ENCODE measurements at places on chromosomes 6 and 20.
A peak's percentile ranks its signal among the peaks of the same experiment; 100 is the strongest.

DNA sequence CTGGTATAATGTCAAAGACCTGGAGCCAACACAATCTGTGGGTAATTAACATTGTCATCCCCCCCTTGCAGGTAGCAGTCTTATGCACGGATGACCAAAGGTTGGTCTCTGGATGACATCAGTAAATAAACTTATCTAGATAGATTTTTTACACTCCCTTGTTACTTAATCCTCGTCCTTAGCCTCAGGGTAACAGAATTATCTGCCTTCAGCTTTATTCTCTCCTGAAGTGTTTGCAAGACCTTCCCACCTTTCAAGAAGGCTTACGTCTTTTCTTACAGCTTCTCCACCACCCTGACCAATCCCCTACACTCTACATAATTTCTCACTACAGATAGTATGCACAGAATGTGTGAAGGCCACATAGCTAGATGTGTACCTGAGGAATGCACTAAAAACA is 434.8 kb upstream of the HTR1E start:
- DNase-seq = no peak

DNA sequence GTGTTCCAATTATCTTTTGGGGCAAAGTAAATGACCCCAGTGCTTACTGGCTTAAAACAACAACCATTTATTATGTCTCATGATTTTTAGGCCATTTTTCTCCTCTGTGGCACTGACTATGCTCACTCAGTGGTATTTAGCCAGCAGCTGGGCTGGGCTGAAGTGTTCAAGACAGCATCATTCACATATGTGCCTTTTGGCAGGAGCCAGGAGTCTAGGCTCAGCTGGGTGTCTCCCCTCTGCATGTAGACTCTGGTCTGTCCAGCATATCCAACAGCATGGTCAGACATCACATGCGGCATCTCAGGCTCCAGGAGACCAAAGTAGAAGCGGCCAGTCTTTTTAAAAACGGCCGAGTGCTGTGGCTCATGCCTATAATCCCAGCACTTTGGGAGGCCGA is 120.3 kb upstream of the TOP1 start:
- DNase-seq = no peak

DNA sequence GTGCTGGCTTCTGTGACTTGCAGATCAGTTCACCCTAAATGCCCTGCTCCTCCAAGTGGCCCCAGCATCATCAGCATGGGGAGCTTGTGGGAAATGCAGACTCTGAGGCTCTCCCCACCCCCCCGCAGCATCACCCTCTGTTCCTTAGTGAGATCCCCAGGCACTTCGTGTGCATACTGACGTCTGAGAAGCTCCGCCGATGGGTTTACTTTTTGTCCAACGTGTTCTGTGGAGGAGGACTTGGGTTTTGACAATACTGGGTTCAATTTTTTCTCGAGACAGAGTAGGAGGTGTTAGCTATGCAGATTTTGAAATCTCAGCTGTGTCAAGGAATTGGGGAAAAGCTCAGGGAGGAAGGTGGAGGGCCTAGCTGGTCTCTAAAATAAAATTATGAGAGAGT is 38.3 kb upstream of the ZNF831 start:
- no peak for DNase-seq

GRCh38 chr6:130293800-130294199 is 71.0 kb upstream of the SAMD3 start:
- DNase-seq = peak; percentile 44

GRCh38 chr20:60465993-60466686 is 507.9 kb downstream of the CDH26 start:
- DNase-seq = no peak

DNA sequence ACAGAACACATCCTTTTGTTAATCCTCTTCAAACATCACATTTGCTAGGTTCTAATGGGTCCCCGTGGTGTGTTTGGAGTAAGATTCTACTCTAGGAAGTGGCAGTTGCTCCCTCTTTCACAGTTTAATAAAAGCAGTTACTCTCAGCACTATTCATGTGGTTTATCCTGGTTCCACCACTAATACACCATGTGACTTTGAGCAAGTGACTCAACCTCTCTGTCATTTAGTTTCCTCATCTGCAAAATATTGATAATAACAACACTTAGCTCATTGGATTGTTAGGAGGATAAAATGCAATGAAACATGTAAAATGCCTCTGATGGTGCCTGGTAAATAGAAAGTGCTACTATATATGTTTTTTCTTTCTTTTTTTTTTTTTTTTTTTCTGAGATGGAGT is 488.0 kb upstream of the NOX3 start:
- DNase-seq = no peak

- no peak for DNase-seq
Observed at GRCh38 chr20:38827770-38828281, 22.3 kb downstream of the PPP1R16B start.

GRCh38 chr6:138655828-138656227 is 117.7 kb upstream of the CCDC28A start:
- DNase-seq = no peak

- no peak for DNase-seq
Observed at GRCh38 chr6:160995271-160995670, 3.7 kb downstream of the MAP3K4 start.

- DNase-seq = no peak
Observed at GRCh38 chr6:347232-347631, 44.3 kb upstream of the IRF4 start.

DNA sequence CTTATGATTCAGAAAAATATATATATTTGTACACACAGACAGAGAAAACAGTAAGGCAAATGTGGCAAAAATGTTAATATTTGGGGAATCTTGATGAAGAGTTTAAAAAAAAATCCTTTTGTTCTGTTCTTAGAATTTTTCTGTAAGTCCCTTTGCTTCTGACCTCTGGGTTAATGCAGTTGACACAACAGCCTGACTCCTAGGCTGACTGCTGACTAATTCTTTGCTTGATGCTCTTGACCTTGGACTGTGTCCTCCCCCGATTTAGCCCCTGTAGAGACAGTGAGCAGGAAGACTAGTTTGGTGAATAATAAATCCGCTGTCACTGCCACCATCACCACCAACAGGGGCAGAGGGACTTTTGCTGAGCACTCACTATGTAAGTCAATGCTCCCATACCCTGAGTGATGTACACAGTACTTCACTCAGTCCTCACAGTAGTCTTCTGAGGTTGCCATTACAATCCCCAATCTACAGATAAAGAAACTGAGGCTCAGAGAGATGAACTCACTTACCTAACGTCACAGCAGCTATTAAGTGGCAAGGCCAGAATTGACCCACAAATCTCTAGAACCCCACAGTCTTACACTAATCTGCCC is 71.7 kb downstream of the SNX5 start:
- DNase-seq = no peak

DNA sequence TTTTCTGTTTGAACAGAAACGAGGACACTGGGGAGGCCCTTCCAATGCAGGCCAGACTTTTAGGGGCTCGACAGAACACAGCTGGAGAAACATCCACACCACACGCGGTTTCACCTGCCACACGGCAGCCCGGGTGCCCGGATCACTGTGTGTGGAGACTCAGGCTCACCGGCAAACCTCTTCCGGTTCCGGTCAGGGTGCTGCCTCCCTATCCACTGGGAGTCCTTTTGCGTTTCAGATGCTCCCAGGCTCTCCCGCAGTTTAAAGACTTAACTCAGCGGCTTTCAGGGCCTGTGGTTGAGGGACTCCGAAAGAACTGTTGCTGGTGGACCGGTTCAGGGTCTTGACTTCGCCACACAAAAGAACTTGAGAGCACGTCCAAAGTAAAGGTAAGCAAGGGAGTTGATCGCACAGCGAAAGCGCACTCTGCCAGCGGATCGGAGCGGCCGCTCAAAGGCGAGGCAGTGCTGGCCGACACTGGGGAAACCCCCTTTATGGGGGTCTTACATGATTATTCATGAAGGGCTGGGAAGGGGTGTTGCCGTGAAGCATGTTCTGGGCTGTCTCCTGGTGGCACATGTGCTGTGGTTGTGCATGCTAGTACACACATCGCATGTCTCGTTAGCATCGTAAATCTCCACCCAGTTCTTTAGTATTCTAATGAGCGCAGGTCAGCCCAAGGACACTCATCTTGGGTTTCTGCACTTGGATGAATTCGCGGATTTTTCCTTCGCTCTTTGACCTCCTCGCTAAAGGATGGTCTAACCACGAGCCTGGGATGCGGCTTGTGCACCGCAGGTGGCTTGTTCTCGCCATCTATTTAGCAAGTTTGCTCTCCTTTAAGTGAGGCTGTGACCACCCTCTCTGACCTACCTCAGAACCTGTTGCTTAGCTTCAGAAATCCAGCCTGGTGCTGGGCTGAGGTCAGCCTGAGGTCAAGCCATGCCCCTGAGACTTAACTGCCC is 180.3 kb downstream of the CDH26 start:
- no peak for DNase-seq

DNA sequence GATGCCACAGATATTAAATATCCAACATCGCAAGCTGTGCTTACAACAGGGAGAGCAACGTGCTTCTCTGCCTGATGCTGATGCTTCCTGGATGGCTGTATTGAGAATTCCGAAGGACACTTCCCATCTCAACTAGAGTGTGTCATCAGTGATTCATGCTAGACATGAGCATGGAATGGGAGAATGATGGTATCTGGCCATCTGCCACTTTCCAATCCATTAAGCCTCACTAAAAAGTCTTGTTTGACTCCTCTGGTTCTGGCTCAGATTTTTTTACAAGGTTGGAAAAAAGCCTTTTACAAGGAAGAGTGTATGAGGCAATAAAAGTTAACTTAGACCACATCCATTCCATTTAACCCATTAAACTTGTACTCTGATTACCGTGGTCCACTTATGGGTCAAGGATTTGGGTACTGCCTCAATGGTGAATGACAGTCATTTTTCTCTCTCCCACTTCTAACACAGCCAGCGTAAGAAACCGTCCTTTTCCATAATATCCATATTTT is 265.3 kb downstream of the UST start:
- no peak for DNase-seq

DNA sequence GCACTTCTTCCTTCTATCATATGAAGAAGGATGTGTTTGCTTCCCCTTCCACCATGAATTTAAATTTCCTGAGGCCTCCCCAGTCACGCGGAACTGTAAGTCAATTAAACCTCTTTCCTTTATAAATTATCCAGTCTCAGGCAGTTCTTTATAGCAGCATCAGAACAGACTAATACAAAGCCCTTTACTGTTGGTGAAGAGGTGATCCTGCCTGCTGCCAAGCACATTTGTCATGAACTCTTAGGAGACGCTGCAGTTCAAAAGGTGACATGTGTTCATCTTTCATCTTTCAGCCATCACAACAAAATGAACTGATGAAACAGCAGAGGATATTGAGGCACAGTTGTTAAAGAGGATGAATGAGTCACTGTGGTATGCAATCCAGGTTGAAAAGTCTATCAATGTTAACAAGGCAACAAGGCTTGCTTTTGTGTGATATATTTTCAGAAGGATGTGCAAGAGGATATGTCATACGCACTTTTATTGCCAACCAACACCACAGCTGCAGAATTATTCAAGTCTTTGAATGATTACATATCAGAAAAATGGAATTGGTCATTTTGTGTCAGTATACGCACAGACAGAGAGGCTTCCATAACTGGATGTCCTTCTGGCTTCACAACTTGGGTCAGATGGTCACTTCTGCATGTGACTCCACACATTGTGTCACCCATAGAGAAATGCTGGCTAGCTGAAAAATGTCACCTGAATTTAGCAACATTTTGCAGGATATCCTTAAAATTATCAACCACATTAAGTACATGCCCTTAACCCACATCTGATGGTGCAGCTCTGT is 52.4 kb upstream of the PLN start:
- DNase-seq = no peak

GRCh38 chr6:7769702-7770101 is 43.8 kb downstream of the BMP6 start:
- no peak for DNase-seq

- DNase-seq = no peak
Observed at GRCh38 chr6:7000825-7001777, 106.7 kb upstream of the RREB1 start.

- DNase-seq = no peak
Observed at GRCh38 chr20:57781901-57782300, 72.1 kb upstream of the PMEPA1 start.

GRCh38 chr6:85865420-85866369 is 223.0 kb upstream of the SYNCRIP start:
- peak; percentile 16 for DNase-seq

DNA sequence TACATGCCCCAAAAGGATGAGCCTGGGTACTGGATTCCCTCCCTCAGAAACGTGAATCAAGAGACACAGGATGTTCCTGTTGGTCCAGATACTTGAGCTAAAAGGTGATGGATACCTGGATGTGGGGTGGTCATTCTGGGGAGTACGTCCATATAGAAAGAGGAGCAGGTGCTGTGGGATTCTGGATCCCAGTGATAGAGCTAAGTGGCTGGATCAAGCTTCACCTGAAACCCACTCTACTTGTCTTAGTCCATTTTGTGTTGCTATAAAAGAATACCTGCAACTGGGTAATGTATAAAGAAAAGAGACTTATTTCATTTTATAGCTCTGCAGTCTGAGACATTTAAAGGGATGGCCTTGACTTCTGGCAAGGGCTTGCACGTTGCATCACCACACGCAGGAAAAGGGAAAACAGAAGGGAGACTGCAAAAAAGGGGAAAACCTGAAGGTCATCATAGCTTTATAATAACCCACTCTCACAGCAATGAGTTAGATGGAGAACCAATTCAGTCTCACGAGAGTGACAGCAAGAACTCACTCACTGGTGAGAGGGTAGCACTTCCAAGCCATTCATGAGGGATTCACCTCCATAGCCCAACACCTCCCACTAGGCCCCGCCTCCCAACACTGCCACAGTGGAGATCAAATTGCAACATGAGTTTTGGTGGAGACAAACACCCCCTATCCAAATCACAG is 31.2 kb downstream of the RIPOR3 start:
- no peak for DNase-seq

DNA sequence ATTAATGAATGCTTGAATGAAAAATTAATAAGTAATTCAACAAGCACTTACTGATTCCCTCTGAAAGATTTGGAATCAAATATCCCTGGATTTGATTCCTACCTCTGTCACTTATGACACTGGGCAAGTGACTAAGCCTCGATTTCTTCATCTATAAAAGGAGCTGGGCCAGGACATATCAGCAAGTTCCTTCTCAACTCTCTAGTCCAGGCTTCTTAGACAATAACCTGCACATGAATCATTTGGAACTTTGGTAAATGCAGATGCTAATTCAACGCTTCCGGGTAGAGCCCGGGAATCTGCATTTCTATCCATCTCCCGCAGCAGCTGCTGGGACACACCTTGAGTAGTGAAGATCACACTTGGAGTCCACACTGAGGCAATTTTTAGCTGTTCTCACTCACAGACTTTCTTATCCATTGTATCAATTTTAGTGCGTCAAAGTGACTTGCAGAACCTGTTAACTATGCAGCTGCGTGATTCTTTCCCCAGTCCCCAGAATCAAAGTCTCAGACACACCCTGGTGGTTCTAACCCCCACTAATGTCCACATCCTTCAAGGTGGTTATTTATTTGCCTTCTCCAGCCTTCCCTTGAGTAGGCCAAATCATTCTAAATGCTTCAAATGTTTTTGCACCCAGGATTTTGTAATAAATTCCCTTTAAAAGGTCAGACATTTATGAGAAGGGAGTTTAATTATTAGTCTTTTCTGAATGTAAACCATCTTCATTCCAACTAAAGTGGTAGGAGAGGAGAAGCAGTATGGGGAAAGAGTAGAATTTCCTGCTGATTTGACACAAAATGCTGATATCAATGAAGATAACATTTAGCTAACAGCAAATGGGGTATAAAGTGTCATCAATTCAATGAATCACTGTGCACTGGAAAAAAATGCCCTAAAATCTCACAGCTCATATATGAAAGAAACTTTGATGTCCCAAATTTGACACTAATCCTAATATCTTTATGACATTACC is 26.0 kb upstream of the CCND3 start:
- DNase-seq = no peak
